ENCODE measurements at places on chromosomes 12 and 14.
A peak's percentile ranks its signal among the peaks of the same experiment; 100 is the strongest.

DNA sequence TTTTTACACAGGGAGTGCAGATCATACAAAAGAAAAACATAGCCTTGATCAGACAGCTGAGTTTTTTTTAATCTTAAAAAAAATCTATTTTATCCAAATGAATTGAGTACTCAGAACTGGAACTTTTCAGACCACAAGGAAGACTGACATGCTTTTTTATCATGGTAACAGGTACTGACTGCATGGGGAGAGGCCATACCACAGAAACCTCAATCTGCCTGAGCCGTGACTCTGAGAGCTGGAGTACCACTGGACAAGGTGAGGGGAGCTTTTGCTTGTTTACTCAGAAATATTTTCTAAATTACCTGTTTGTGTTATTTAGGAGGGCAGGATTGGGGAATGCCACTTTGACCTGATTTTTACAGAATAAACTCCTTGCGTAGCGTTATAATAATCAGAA is 143.9 kb downstream of the ALX1 start:
- DNase-seq = no peak

DNA sequence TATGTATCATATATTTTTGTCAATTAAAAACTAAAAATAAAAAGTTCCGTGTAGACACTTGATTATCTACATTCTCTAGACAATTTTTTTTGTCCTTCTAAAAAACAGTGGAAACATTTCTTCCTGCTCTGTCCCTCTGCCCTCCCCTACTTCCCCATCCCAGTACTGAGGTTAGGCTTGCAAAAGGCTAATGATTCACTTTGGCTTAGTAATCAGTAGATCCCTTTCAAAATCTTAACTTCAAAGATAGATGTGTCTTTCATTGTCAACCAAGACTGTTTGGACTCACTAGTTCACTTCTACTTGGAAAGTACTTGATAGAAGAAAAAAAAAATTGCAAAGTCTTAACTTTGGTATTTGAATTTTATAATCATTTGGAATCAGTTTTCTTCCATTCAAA is 3.8 kb downstream of the SETD3 start:
- no peak for DNase-seq

DNA sequence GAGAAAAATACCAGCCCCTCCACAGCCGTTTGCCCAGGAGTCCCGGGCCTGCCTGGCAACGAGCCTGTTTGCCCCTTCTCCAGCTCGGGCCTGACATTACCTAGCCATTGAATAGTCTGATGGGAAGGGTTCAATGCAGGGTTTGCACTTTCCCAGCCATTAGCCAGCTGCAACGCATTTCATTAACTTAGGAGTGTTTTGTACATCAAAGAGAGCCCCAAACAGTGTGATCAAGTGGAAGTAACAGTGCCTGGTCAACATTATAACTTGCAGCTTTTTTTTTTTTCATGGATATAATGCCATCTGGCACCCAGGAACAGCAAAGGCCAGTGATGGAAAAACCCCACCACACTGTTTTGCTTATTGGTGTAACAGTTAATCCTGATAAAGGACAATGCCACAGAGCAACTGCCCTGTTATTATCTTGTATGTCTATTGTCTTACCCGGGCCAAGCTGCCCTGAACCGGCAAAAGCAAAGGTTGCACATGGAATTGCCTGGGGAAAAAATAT is 38.0 kb downstream of the BTG1 start:
- no peak for DNase-seq

- DNase-seq = peak; percentile 21
Observed at GRCh38 chr12:132711080-132711843, 620 bp downstream of the PGAM5 start.

DNA sequence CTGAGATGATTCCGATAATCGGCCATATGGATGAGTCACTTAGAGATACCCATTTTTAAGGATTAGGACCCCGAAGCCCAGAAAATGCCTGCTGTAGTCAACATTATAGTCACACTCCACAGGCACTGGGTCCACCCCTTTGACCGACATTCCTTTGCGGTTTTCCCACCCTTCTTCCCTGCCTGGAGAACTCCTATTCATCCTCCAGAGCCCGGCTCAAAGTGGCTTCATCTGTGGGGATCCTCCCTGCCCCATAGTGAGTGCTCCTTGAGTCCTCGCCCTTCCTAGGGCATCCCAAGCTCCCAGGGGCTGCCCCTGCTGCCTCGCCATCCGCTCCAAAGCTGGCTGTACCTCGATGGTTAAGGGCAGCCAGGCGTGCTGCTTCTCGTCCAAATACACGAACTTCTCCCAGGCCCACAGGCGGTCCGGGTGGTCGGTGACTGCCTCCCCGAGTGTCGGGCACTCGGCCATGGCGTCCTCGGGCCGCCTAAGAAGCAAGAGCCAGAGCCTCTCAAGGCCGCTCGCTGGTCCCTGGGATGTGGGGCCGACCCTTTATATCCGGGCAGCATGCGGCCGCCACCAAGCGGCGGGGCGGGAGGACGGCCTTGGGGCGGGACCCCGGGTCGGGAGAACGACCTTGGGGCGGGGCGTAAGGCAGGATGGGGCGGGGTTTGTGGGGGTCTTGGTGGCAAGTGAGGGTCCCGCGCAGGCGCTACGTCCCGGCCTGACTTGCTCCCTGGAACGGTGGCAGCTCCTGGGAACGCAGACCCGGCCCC is at the start of gene TCL1A:
TCL1A (minus strand) TSS at position 530 of the 776 bp plus-strand sequence; CDS start at position 471, 59 bp downstream.
- DNase-seq = no peak

All from T-helper 9 cell (primary cell).